ENCODE measurements at places on chromosomes 5 and 9.

DNA sequence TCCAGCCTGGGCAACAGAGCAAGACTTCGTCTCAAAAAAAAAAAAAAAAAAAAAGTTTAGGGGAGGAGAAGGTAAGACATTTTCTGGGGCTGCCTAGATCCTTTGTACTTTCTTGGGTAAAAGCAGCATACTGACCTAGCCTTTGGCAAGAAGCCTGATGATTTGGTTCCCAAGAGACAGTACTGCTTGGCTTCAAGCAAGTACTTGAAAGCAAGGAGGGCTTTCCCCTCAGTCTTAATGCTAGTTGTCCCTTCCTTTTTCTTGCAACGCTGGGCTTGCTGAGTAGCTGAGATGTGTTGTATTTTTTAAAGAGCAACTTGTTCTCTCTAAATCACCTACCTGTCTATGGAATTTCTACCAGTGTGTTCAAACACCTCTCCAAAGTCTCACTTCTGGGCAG, 76.2 kb downstream of the INSYN2B start:
- no peak for DNase-seq

DNA sequence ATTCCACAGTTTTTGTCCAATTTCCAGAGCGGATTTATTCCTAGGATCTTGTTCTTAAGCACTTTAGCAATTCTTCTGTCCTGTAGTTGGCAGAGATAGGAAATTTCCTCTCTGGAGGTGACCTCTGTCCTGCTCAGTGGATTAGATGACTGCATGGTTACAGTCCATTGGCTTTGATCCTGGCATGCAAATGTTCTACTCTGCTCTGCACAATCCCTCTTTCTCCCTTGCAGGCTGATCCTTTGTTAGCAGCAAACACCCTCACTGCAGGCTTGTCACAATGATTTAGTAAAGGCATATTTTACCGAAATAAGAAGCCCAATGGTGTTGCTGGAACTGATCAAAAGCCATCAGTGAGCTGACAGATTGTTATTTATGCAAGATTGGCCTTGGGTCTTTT, 243.8 kb downstream of the COX7C start:
- DNase-seq, result no peak

DNA sequence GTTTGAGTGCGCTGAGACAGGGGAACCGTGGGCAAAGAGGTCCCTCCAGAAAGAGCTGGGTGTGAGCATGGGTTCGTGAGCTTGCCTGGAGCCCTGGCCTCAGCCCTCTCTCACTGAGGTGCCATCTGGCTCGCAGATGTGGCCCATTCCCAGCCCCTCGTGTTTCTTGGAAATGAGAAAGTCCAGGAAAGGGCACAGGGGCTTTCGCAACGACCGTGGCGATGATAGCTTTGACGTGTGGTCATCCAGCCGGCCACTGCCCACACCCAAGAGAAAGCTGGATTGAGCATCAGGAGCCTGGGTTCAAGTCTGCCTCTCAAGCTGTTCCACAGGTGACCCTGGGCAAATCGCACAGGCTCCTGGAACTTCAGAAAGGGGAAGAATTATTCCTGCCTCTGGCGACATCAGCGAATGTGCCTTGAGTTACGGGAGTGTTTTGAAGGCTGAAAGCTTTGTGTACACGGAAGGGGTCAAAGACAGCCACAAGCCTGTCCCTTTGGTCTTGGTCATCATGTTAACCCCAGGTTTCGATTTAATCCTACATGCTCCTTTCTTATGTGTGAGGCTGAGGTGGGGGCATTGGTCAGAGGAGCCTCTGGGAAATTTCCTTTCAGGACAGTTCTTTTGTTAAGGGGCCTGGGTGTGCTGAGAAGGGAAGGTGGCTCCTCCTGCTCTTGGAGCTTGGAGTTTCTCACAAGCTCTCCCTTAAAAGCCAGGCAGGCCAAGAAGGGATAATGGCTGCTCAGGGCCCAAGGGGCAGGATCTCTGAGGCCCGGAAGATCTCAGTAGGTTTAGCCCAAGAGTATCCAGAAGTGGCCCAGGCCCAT, 41.7 kb upstream of the IL17B start:
- DNase-seq, result no peak

- no peak for DNase-seq
These were observed 166.9 kb downstream of the CDC42SE2 start for GRCh38 chr5:131430794-131431193.

DNA sequence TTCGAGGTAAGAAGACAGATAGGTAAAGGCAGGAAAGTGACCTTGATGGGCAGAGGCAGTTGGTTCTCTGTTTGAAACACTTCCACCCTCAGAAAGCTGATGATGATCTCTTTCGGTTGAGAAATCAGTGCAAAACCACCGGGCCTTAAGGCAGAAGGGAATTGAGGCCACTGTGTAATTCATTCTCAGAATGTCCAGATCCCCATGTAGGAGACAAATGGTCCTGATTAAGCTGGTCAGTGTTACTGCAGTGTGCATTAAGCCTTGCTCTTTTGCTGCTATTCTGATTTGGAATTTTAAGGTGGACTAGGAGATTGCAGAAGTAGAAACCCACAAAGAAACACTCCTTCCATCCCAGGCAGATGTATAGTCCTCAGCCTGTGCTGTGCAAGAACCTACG, 255.2 kb downstream of the ARHGAP26 start:
- DNase-seq, result no peak

- DNase-seq, result no peak
These were observed 57.5 kb upstream of the STK32A start for GRCh38 chr5:147177125-147177840.

DNA sequence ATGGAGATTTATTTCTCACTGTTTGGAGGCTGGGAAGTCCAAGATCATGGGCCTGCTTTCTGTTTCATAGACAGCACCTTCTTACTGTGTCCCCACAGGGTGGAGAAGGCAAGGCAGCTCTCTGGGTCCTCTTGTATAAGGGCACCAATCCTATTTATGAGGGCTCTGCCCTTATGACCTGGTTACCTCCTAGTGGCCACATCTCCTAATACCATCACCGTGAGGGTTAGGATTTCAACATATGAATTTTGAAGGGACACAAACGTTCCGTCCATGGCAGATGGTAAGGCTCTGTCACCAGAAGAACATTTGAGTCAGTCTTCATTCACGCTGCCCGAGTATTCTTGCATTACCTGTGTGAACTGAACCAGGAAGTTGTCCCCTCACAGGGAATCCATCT, 48.4 kb downstream of the ANKRD33B start:
- no peak for DNase-seq

DNA sequence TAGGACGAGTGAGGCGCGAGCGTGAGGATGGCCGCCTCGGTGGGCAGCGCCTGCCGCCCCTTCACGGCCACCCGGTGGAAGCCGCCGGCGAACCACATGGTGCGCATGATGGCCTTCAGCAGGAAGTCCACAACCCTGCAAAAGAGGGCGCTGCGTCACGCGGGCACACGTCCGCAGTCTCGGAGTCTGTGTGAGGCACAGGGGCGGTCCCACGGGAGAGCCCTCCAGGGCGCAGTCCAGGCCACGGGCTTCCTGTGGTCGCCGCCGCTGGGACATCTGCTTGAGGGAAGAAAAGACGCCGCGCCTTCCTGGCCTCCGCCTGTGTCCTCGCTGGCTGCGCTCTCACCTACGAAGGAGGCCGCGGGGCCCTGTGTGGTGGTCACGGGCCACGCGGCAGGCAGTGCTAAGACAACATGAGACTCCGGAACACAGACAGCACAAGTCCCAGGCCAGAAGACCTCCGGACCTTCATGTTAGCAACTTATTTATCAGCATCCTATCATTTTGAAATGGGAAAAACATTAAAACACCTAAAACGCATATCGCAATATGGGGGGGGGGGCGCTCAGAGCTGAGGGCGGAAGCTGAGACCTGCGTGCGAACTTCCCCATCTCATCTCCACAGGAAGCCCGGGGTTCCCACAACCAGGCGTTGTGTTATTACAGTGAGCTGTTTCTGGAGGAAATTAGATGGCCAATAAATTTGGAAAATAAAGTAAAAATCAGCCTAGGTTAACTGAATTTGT, 28.8 kb downstream of the LPCAT1 start:
- DNase-seq, result no peak

- no peak for DNase-seq
These were observed 2.9 kb upstream of the CAMSAP1 start for GRCh38 chr9:135910216-135910615.

- no peak for DNase-seq
These were observed 5.2 kb upstream of the SLC22A5 start for GRCh38 chr5:132364319-132364718.

Measured in activated T-helper 1 cell treated with anti-CD3 and anti-CD28 coated beads, Interleukin-12 subunit alpha, Interleukin-12 subunit beta, Interleukin-2, Interleukin-4 antibody, amounts not matched to agents 30 ng/mL and 10 ng/mL and 1 ng/mL, durations not matched to agents 14 hours and 24 hours and 36 hours (primary cell).